ENCODE measurements at places on chromosomes 16 and 17.

DNA sequence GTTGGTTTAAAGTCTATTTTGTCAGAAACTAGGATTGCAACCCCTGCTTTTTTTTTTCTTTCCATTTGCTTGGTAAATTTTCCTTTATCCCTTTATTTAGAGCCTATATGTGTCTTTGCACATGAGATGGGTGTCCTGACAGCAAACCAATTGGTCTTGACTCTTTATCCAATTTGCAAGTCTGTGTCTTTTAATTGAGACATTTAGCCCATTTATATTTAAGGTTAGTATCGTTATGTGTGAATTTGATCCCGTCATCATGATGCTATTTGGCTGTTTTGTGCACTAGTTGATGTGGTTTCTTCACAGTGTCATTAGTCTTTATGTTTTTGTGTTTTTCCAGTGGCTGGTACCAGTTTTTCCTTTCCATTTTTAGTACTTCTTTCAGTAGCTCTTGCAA lies 127.7 kb upstream of the ZNF267 start:
- no peak for DNase-seq

GRCh38 chr16:11432856-11433395 lies 87.7 kb downstream of the RMI2 start:
- DNase-seq = no peak

- no peak for DNase-seq
Observed at GRCh38 chr17:48439875-48440505, 10.0 kb upstream of the SKAP1 start.

GRCh38 chr16:86384263-86384649 lies 126.1 kb upstream of the FOXF1 start:
- no peak for DNase-seq

DNA sequence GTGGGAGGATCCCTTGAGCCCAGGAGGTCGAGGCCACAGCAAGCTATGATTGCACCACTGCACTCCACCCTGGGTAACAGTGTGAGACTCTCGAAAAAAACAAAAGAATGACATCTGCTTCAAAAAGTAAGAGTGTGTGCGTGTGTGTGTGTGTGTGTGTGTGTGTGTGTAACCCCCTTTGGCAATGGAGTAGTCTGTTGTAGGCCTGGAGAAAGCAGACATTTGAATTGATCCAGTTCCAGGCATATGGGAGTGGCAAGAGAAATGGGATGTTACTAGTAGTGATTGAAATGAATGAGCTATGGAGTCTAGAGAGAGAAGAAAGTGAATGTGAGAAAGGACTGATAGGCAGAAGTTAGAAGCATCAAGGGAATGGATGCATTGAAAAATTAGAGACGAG lies 9.9 kb downstream of the CASC3 start:
- no peak for DNase-seq

DNA sequence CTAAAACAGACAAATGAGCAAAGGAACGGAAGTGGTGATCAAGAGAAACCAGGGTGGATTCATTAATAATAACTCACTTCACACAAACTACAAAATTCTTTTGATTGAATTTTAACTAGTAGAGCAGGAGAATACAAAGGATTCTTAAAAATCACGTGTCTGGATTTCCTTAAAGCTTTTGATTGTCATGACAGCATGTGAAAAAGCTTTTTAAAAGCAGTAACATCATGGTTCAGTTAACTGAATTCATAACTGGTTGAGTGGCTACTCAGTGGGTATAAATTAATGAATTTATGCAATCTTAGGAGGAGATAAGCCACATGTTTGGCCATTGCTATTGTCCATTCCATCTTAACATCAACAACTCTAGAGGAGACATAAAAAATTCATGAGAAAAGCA lies 333.2 kb downstream of the SLC39A11 start:
- no peak for DNase-seq

GRCh38 chr17:59790910-59791309 lies 83.5 kb downstream of the VMP1 start:
- DNase-seq = no peak
